DMS153 (cell line): ENCODE measurements at places on chromosomes 4 and X.
A peak's percentile ranks its signal among the peaks of the same experiment; 100 is the strongest.

GRCh38 chrX:155662282-155662681, 49.5 kb upstream of the TMLHE start:
- DNase-seq: no peak

DNA sequence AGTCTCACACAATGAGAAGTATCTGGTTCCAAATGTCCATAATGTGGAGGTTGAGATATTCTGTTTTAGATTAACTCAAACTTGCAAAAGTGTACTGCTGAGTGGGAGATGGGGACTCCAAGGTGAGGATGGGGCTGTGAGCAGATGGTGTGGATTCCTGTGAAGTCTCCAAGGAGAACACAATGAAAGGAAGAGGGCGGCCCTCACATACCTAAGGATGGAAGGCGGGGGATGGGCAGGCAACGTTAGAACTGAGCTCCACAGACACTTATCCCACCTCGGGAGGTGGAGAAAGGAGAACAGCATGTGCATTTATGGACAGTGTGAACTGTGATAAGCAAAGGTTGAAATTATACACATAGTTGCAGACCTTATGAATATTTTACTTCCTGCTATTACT, 9.9 kb upstream of the SPATA4 start:
- no peak for DNase-seq

DNA sequence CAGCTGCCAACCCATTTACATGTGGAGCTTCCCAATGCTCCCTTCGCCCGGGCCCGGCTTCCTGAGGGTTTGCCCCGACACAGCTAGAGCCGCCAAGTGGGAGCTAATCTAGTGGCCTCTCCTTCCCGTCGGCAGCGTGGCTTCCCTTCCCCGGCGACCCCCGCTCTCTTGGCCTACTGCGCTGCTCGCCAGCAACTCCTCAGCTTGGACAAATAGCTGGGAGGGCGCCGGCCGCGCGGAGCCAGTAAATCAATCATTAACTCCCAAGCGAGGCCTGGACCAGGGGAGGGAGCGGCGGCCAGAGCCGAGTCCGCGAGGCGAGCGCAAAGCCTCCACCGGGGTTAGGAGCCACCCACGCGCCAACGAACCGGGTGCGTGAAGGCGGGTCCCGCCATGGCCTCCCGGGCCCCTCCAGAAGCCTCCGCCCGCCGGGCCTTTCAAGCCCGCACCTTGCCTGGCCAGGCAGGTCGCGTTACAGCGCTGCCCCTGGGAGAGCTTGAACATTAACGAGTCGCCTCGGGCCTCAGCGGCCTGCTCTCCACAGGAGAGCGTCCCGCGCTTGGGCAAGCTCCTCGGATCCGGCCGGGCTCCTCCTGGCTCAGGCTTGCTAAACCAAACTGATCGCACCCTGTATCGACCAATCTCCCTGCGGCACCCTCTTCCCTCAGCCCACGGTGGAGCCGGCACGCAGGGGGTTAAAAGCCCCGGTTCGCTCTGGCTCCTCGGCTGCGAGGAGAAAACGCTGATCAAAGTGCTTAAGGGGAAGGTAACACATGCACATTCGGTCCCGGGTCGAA, 10.6 kb upstream of the BCOR start:
- DNase-seq: no peak

- DNase-seq: no peak
Observed at GRCh38 chr4:142844782-142845181, 1.3 kb downstream of the INPP4B start.

GRCh38 chr4:94516999-94517398, 65.3 kb downstream of the PDLIM5 start:
- DNase-seq: peak; percentile 33

DNA sequence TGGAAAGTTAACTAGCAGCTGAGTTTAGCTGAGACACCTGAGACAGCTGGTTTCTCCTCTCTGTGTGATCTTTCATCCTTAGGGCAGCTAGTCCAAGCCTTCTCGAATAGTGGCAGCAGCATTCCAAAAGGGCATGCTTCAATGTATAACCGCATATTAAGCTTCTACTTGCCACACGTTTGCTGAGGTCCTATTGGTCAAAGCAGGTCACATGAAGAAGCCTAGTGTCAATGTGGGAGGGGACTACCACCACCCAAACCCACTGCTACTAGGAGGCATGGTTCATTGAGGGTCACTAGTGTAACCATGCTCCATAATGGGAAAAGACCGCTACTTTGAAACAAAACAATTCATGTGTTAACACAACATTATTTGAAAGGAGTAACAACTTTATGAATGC, 314.9 kb upstream of the SMIM31 start:
- no peak for DNase-seq

GRCh38 chr4:183409483-183409882, 35.0 kb upstream of the CDKN2AIP start:
- no peak for DNase-seq

GRCh38 chr4:136036744-136037143, 1495.5 kb downstream of the PCDH18 start:
- no peak for DNase-seq

GRCh38 chr4:180084561-180084960, 2158.6 kb upstream of the TENM3 start:
- DNase-seq: peak; percentile 7

DNA sequence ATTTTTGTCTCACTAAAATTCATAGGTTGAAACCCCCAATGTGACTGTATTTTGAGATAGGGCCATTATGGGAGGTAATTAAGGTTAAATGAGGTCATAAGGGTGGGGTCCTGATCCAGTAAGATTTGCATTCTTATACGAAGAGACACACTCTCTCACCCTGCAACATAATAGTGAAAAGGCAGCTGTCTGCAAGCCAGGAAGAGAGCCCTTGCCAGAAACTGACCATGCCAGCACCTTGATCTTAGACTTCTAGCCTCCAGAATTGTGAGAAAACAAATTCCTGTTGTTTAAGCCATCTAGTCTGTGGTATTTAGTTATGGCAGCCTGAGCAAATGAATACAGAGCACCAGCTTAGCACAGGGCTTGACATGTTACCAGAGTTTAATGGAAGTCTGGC, 17.5 kb upstream of the IGSF1 start:
- DNase-seq: no peak

DNA sequence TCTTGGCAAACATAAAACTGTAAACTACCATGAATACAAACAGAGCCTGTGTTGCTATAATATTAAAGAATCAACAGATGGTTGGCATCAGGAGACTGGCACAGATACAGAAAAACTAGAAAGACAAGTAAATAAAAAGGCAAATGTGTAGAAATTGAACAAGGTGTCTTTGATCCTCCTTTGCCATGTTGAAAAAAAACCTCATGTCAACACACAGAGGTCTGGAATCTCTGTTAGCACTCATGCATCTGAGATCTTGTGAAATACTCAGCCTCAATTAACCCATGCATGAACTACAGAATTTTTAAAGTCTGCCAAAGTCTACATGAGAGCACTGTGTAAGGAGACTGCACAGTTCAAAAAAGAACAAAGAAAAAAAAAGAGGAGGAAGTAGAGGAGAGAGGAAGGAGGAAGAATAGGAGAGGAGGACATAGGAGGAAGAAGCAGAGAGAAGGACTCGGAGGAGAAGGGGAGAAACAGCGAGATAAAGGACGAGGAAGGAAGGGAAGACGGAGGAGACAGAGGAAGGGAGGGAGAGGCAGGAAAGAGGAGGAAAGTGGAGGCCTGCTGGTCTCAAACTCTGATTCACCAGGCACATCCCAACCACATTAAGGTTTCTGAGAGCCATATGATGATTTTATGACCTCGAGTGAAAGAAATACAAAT, 52.8 kb downstream of the PRDM5 start:
- DNase-seq: no peak

- DNase-seq: no peak
Observed at GRCh38 chr4:22803512-22803911, 110.8 kb downstream of the GBA3 start.

GRCh38 chrX:133053861-133054598, 42.9 kb downstream of the USP26 start:
- DNase-seq: no peak

GRCh38 chr4:128107766-128108165, 46.7 kb downstream of the LARP1B start:
- DNase-seq: no peak

DNA sequence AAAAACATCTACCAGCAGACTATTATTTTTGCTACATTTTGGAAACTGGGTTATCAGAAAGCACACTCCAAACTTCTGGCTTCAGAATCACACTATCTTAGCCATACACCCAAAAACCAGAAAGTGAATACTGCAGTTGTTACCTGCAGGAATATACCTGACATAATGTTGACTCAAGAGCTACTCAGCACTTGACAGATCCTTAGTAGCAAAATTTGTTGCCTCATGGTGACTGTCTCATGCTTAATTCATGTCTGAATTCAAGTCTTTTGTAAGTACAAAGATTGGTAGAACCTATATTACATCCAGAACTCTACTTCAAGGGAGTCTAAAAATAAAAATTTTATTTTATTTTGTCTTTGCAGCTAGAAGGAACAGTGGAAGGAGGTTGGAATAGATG, 140.2 kb upstream of the GYPA start:
- DNase-seq: no peak

- DNase-seq: no peak
Observed at GRCh38 chrX:152869972-152870371, 27.9 kb upstream of the ZNF185 start.

GRCh38 chr4:53582194-53582593, 9.1 kb downstream of the LNX1 start:
- DNase-seq: no peak

DNA sequence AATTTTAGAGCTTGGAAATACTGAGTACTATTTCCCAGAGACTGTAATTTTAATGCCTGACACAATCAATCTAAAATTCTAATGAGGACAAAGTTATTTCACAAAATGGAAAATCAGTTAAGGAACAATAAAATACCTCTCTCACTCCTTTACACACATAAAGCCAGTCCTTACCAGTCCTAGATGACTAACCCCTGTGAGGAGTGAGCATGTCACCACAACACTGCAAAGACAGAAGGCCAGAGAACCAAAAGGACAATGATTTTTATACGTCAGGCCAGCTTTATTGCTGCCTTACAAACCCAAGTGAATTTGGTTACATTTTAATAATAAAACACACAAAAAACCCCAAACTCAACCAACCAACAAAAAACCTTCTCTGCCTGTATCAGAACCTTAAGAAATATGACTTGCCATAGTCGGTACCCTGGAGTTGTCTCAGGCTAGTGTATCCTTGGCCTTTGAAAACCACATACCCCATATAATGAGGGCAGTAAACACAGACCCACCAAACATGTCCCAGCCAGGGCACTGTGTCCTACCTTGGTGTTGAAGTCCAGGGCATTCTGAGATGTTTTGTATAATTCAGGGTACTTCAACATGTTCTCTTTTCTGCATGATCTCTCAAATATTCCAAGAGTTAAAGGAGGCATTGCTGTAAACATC, 57.6 kb downstream of the SHISA3 start:
- no peak for DNase-seq

DNA sequence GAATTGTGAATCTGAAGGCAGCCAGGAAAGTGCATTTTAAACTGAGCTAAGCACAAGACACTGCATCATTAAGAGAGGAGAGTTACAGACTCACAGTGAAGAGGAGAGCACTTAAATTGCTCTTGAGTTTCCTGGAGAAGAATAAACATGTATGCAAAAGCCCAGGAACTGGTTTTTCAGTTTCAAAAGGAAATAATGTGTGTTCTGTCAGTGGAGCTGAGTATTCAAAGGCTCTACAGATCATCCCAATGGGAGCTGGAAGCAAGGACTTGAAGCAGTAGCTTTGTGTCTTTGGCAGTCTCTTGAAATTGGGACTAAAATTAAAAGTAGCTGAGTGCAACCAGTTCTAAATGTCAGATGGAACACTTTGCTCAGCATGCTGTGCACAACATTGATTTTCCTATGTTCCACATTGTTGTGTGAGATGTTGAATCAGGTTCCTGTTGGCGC, 147.5 kb upstream of the ANK2 start:
- DNase-seq: no peak

DNA sequence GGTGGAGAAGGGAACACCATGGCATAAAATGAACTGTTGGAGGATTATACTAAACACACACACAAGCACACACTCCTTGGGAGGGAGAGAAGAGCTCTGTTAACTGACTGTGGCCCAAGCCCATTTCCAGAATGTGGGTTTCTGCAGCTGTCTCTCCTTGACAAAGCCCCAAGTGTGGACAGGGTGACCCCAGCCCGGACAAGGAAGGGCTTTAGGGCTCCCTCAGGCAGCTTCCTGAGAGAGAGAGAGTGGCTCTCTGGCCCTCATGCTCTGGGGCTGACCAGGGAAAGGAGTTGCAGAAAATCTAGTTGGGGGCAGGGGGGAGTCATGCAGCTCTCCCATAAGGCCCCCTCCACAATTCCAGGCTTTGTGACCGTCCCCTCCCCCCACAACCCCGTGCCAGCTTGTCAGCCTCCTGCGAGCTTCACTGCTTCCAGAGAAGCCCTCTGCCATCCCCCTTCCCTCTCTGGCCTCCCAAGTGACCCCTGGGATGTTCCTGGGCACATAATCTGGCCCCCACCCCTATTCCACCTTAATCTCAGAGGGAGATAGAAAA, 590 bp downstream of the ARHGEF9 start:
- no peak for DNase-seq

DNA sequence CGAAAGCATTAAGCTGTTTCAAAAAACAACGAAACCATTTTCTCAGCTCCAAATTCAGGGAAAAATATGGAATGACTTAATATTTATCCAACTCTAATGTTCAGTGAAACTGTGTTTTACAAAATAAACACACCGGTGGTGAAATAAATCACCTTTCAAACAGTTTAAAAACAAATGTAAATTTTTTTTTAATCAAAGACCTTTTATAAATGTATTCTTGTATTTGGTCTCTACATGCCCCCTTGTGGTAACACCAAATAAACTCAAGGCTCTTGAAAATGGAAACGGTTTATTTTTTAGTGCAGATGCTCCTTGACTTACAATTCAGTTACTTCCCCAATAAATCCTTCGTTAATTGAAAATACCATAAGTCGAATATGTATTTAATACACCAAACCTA, 45.8 kb upstream of the ITM2A start:
- no peak for DNase-seq

GRCh38 chr4:169345316-169345721, 74.6 kb upstream of the SH3RF1 start:
- DNase-seq: no peak

DNA sequence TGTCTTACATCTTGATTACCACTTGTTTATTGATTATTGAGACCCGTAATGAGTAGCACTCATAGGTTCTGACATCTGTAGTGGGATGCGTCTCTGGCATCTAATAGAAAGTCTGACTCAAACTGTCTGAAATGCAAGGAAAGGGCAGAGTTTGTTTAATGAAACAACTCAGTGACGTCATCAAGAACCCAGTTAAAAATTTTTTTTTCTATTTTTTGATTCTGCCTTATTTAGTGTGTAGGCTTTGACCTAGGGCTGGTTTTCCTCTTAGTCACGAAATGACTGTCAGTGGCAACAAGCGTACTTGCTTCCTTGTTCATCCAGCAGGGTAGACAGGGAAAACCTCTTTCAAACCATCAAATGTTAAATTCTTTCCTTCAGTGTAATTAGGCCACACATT, 3.1 kb upstream of the CDKL5 start:
- DNase-seq: no peak

GRCh38 chr4:4430492-4431195, 43.7 kb downstream of the NSG1 start:
- no peak for DNase-seq
